Stimulated activated CD4-positive, alpha-beta T cell treated with anti-CD3 and anti-CD28 coated beads, Interleukin-2, amount 100 ng/mL, for 24 hours (primary cell): ENCODE measurements at places on chromosomes 3 and 15.

DNA sequence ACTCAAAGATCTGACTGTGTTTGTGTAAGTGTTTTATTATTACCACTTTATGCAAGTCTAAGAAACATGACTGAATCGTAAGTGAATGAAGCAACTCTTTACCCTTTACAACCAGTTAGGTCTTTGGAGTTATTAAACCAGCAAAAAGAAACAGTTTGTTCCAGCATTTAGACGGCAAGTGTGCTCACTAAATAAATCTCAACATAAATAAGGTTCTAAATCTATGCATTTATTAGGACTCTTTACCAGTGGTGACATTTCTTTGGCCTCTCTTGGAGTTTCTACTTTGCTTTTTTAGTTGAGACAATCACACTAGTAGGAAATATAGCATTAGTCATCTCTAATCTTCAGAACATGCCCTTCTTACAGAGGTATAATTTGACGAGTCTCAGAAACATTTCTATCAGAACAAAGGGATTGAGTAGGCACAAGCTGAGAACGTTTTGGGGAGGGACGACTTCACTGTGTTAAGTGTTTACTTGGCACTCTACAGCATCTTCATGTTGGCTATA lies 739.9 kb upstream of the NR2F2 start:
- DNase-seq = no peak

- DNase-seq = no peak
Observed at GRCh38 chr15:92510163-92510882, 116.6 kb downstream of the ST8SIA2 start.

GRCh38 chr15:101252836-101253235 lies 988 bp upstream of the CHSY1 start:
- DNase-seq = no peak

GRCh38 chr3:177603148-177603603 lies 405.9 kb upstream of the TBL1XR1 start:
- no peak for DNase-seq

DNA sequence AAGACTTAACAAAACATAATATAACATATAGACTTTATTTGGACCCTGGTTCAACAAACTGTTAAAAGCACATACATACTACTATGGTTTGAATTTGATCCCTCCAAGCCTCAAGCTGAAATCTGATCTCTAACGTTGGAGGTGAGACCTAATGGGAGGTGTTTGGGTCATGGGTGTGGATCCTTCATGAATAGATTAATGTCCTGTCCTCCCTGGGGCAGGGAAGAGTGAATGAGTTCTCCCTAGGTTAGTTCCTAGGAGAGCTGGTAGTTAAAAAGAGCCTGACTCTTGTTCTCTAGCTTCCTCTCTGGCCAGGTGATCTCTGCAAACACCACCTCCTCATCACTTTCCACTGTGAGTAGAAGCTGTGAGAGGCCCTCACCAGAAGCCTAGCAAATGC lies 36.4 kb downstream of the CLASP2 start:
- no peak for DNase-seq

GRCh38 chr3:194265996-194266964 lies 84.8 kb downstream of the CPN2 start:
- DNase-seq = no peak

- DNase-seq = no peak
Observed at GRCh38 chr3:53493595-53493962, 832 bp upstream of the CACNA1D start.

DNA sequence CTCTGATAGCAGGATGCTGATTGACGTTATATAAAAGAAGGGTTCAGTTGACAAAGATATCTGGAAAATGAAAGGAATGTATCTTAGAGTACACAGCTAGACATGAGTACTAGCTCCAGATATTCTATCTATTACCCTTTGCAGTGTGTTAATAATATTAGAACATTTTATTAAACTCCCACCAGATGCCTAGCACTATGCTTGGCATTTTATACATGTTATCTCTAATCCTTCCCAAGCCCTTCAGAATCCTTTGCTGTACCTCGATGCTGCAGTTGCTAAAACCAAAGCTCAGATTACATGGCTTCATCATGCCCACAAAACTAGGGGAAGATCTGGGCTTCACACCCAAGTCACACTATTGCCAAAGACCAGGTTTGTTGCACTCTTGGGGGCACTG lies 350.1 kb upstream of the AZI2 start:
- no peak for DNase-seq

GRCh38 chr15:78715930-78716329 lies 74.9 kb upstream of the CHRNB4 start:
- DNase-seq = no peak

DNA sequence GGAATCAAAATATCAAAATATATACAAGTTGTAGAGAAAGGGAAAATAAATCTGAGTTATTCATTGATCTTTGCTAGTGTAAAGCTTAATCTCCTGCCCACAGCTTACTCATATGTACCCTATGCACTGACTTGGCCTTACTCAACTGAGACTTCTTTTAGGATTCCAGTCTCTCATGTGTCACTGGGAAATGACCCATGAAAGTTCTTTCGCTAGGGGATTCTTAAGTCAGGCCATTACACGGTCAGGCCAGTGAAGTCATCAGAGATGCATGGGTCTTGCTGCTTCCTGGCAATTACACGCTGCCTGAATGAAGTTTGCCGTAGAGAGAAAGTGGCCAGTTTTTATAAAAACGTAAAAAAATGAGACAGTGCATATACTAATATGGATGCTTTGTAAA lies 20.7 kb upstream of the LPP start:
- DNase-seq = no peak

- DNase-seq = no peak
Observed at GRCh38 chr3:120497336-120497735, 46.5 kb upstream of the FSTL1 start.

DNA sequence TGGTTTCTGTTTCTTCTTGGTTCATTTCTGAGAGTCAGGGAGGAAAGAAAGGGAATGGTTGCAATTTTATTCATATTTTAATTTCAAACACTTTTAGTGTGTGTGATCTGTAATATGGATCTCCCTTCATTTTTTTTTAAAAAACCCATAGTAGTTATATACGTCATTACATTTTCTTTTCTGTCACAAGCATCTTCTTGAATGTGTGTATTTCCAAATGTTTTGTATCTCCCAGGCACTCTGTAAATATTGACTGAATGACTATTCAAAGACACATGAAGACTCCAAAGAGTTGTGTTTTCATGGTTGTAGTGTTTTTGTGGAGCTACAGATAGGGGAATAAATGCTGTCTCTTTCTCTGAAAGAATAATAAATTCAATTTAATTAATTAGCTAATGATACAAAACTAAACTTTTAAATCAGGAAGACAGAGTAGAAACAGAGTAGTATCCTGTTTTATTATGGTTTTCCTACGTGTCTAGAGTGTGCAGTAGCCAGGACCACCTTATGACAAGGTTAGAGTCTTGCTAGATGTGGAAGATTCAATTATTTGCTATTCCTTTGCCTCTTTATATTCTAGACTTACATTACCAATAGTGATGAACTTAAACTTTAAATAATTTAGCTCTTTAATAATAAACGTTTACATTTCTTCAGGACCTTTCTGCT lies 35.5 kb downstream of the NECTIN3 start:
- DNase-seq = no peak

DNA sequence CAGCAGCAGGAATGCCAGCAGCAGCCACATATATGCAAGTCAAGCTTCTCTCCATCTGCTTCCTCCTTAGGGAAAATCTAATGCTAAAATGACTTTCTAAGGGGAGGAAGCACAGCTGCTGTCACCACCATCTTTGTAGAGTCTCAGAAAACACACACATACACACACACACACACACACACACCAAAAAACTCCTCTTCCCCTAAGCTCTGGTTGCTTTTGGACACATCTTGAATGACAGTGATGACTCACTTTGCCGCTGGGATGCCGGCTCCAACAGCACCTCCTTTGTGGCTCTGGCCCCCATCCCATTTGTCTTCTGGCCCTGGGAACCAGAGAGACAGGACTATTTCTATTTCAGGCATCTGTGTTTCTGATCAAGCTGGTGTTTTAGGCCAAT lies 124.8 kb upstream of the GOLIM4 start:
- no peak for DNase-seq

- DNase-seq = no peak
Observed at GRCh38 chr3:4406746-4407568, 60.1 kb downstream of the SUMF1 start.

- no peak for DNase-seq
Observed at GRCh38 chr3:13537909-13538296, 11.0 kb upstream of the FBLN2 start.

DNA sequence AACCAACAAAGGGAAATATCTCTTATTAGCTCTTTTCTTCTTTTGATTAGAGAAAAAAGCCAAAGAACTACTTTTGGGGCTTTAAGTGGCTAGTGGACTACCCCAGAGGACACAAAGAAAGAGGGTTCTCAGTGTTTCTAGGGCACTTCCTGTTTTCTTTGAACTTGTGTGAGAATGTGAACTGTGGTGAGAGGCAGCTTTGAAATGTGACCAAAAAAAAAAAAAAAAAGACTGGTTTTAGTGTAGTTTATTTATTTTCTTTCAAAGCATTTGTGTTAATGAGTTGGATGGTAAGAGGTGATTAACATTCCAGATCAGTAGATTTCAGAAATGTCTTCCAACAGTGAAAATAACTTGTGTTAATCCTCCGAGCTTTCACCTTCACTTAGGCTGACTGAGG lies 32.4 kb downstream of the SELENOT start:
- no peak for DNase-seq

- no peak for DNase-seq
Observed at GRCh38 chr15:48442011-48442410, 110.8 kb downstream of the DUT start.

- DNase-seq = no peak
Observed at GRCh38 chr15:91929509-91929908, 76.0 kb downstream of the SLCO3A1 start.

DNA sequence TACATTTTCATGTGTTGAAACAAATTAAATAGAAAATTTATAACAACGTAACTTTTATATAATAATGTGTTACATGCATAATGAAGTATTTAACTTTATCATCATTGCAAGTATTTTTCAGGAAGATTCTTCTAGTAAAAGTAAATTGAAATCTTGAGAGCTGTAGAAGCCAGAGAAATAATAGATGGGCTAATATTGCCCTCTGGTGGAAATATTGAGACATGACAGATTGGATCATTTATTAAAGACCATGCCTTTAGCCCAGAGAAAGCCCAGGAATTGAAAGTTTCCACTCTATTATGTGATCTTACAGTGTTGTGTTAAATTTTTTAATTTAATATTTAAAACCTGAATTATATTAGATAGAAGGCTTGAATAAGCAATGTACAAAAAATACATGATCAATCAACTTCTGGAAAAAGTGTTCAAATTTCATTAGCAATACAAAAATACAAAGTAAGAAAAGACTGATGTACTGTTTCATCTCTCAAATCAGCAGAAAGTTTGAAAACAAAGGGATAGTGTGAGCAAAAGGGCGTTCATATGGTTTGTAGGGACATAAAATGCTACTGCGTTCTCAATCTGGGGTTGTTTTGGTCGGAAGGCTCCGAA lies 52.7 kb upstream of the SPTSSB start:
- no peak for DNase-seq

DNA sequence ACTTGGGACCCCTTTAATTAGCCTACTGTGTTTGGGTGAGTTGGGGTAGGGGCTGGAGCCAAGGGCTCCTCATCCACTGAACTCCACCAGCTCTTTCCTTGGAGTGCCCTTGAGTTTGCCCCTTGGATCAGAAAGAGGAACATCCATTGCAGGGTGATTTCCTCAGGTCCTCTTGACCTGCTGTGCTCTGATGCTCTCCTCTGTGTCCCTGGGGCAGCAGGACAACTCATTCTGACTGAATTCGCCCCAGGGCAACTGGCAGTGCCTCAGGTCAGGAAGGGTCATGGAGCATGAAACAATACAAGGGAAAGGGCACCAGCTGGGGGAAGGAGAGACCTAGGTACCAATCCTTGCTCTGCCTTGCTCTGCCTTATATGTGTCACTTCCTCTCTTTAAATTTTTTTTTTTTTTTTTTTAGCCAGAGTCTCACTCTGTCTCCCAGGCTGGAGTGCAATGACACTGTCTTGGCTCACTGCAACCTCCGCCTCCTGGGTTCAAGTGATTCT lies 47.8 kb downstream of the BSN start:
- no peak for DNase-seq

- DNase-seq = no peak
Observed at GRCh38 chr3:44969154-44969827, 6.7 kb downstream of the ZDHHC3 start.

DNA sequence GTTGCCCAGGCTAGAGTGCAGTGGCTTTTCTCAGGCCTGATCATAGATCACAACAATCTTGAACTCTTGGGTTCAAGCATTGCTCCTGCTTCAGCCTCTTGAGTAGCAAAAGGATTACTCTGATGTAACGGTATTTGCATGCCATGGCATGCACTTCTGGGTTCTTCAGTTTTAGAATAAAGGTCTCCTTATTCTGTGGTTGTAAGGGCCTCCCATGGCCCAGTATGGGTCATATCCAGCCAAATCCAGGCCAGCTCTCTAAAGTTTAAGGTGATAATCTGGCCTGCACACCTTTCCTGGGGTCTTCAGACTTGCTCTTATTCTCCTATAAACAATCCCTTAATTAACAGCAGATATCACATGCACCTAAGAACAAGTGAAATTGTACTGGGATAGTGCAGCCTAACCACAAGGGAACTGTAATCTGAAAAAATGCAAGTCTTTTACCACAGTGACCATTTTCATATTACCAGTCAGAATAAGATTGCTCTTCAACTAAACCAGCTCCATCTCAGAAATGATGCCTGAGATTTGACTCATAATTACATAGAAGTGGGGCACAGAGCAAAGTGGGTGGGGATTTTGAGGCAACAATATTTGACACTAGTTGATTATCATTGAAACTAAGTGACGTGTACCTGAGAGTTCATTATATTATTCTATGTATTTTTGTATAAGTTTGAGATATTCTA lies 25.4 kb downstream of the COMMD2 start:
- no peak for DNase-seq

DNA sequence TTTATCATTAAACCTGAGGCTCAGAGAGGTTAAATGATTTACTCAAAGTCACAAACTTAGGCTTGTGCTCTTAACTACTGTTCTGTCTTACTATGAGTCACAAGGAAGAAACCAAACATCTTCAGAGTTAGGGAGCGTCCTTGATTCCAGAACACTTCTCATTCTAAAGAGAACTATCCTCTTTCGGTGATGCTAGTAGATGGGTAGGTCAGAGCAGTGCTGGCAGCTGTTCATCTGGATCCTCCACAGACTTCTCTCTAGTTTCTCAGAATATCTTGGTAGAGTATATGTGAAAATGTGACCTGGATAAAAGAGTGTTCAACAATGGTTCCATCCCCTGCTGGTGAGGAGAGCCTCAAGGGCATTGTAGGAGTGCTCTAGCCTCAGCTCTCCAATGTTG lies 3.3 kb downstream of the ARL6IP5 start:
- DNase-seq = no peak

DNA sequence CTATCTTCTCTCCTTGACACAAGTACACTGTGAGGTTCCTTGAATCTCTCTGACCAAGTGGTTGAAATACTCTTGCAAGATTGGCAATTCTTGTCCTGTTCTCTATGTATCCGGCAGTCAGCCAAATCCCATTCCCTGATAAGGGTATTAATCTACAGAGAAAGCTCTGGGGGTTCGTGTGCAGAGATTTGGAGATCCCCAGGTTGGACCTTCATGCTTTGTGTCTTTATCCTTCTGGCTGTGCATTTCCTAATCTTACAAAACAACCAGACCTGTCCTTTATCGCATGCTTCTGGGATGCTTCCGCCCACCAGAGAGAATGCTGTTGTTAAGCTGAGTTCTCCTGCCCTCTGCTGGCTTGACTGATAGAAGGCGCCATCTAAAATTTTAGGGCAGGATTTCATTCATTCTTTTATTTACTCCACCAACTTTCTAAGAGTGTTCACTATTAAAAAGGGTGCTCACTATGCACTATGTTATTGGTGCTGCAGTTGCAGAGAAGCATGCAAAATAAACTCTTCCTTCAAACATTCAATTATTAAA lies 8.6 kb upstream of the SST start:
- DNase-seq = peak; percentile 40
